NB4 (cell line): ENCODE measurements at places on chromosomes 2 and 18.

DNA sequence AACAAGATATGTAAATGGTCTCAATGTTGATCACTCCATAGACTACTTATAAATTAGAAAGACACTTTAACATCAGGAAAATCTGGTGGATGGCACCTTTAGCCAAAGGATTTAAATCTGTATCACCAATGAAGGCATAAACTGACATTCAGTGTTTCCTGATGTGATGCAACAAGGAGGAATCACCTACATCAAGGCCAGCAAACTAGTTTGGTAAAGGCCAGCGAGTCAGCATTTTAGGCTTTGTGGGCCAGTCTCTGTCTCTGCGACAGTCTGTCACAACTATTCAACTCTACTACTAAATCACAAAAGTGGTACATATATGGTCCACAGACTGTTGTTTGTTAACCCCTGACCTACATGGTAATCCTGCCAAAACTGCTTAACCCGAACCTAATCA, 33.3 kb downstream of the C2orf76 start:
- peak; percentile 34 for DNase-seq

DNA sequence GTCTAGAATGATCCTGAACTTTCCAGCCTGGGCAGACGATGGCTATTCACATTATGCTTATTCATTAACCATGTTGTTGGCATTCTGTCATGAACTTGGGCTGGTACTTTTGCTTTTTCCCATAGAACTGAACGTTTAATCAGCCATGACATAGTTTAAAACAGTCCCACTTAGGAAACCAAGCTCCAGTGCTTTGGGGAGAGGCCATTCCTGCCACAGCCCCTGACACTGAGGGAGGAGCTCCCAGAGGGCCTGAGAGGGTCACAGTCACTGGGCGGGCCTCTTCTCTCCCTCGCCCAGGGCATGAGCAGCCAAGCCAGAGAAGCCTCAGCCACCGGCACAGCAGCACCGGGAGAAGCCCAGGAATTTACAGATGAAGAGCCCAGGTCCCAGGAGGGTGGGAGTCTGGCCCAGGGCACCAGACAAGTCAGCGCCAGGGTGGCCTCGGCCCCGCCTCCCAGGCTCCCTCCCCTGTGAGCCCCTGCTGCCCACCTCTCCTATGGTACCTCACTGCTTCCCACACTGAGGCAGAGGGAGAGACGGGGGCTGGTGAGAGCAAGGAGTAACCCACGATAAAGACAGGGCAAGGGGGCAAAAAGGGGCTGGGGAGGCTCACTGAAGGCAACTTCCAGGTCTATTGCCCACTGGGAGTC, 33.6 kb downstream of the MAL start:
- DNase-seq, result no peak

DNA sequence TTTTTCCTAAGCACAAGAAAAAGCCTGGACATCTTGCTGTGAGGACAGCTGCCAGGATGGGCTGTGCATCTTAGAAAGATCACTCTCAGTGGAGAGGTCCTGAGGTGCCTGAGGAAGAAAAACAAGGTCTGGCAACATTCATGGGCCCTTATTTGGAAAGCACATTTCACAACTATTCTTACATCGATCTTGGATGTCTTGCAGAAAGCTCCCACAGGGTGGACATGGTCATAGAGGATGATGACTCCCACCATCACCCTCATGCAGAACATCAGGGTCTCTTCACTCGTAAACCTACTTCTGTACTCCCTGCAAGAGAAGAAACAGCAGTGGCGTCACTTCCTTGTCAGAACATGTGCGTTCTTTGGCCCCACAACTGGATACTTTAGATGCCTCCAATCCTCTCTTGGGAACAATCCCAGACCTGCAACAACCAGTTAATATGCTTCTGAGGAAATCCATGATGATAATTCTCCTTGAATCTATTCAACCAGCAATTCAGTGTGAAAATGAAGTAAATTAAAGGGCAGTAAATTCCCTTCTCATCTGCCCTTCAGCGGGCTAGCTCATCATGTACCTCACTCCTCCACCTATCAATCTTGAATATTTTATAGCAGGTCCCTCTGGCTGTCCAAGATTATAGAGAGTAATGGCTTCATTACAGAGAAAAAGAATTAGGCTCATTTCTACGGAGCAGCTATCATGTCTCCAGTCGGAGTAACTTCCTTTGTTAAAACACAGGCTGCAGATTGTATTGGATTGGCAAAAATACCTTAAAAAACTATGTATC, 106.2 kb downstream of the CYRIA start:
- no peak for DNase-seq

DNA sequence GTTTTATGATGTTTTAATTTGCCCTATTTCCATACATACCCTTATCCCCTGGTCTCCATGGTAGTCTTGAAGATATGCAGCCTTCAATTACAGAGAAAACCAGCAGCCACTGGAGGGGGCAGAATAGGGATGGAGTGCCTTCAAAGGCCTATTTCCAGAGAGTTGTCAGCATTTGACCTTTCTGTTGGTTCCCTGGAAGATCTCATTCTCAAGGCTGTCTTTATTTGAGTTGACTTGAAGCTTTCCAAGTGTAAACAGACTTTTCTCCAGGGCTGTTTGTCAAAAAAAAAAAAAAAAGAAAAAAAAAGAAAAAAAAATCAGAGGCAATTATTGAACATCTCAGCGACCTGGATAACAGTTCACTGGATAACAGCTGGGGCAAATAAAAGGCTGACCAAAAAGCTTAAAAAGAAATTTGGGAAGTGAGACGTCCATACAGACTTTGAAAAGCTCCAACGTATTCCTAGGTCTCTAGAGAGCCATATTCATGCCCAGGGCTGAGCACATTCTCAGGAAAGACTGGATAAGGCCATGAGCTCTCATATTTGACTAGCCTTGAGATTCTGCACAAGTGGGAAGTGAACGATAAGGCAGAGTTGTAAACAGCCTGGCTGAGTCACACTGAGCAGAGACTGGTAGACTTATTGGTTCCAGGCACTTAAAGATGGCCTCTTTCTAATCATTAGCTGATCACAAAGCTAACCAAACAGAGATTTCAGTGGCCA, 126.6 kb downstream of the VAPA start:
- DNase-seq, result no peak

- DNase-seq, result no peak
Measured at GRCh38 chr2:76667821-76668271, 854.3 kb downstream of the LRRTM4 start.

- no peak for DNase-seq
Measured at GRCh38 chr18:57918601-57919000, 115.5 kb upstream of the ATP8B1 start.

DNA sequence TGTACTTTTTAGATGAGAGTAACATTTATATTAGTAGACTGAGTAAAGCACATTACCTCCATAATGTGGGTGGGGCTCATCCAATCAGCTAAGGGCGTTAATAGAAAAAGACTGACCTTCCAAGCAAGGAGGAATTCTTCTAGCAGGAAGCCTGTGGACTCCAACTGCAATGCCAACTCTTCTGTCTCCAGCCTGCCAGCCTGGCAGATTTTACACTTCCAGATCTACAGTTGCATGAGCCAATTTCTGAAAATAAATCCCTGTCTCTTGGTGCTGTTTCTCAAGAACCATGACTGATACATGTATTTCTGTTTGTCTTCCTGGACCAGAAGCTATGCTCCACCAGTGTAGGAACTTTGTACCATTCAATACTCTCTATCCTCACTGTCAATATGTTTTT, 69.0 kb upstream of the LMAN1 start:
- no peak for DNase-seq

GRCh38 chr2:10478298-10478625, 30.1 kb upstream of the ODC1 start:
- no peak for DNase-seq

DNA sequence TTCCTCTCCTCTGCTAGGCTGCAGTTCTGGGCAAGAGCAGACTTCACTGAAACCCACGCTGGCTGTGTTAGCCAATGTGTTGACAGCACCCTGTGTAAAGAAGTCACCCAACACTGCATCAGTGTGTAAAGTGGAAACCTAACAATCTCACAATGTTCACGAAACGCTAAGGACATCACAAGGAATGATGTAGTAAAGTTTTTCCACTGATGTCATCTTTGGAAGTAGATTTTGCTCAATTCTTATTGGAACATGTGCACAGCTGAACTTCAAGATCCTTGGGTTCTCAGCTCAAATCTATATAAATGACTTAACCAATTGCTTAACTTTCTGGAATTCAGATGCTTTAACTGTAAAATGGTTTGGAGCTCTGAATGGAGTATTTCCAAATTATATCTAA, 1112.5 kb downstream of the TSN start:
- no peak for DNase-seq

GRCh38 chr2:216216951-216217903, 108.1 kb downstream of the XRCC5 start:
- DNase-seq, result peak; percentile 62

- DNase-seq, result no peak
Measured at GRCh38 chr2:217751192-217751591, 251.6 kb downstream of the TNS1 start.
